ENCODE measurements at places on chromosomes 1 and 21.

DNA sequence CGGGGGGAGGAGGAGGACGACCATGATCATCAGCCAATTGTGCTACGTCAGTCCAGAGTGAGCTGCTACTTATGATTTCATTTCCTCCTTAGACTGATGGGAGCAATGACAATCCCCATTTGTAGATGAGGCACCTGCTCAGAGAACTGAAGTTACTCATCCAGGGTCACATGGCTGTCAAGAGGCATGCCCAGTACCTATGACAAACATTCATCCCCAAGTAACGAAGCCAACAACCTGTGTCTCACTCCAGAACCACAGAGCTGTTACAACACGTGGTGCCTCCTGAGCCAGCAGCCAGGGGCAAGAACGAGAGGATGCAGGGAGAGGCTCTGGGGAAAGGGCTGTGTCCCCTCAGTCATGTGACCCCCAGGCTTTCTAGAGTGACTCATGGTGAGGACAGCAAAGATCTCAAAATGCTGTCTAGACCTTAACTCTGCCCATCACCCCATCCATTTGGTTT lies 93.6 kb downstream of the SIM2 start:
- H3K4me3 ChIP-seq: no peak overlapping the region
- H3K4me1 ChIP-seq: no peaks in the 10 kb centered on the region
- no peak overlapping the region for H3K27ac ChIP-seq
- no peak for DNase-seq

GRCh38 chr1:6899621-6900020 lies 114.4 kb downstream of the CAMTA1 start:
- no peaks in the 10 kb centered on the region for H3K36me3 ChIP-seq
- H3K27me3 ChIP-seq: no peaks in the 10 kb centered on the region
- no peak overlapping the region for H3K4me3 ChIP-seq
- H3K27ac ChIP-seq: no peak overlapping the region
- no peaks in the 10 kb centered on the region for H3K4me1 ChIP-seq

DNA sequence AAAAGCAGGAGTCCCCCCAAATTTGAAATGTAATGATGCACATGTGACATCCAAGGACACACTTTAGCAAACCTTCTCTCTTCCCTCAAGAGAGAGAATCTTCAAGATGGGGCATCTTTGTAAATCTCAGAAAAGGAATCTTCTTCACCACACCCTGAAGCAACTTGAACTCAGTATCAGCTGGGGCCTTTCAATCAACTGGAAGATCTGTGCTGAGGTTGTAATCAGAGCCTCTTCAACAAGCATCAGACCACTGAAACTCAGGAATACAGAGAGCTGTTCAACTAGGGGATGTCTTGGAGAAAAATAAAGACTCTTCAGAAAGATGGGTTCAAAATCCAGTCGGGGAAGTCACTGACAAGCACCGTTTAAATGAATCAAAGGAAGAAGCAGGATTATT lies 92.5 kb upstream of the CAMK1G start:
- no peak overlapping the region for H3K4me3 ChIP-seq
- no peak overlapping the region for H3K27ac ChIP-seq
- H3K27me3 ChIP-seq: no peaks in the 10 kb centered on the region
- no peak for DNase-seq
- peaks cover 2% of the 10 kb centered on the region for H3K36me3 ChIP-seq
- H3K4me1 ChIP-seq: no peaks in the 10 kb centered on the region

- no peaks in the 10 kb centered on the region for H3K27me3 ChIP-seq
- DNase-seq: no peak
- no peak overlapping the region for H3K27ac ChIP-seq
Measured at GRCh38 chr1:203671521-203672278, 45.1 kb downstream of the ATP2B4 start.

- peak overlapping the region; percentile 100 for H3K27ac ChIP-seq
- H3K36me3 ChIP-seq: peaks cover 23% of the 10 kb centered on the region
- peak overlapping the region; percentile 98 for H3K4me3 ChIP-seq
Measured at GRCh38 chr21:33541105-33541711, 709 bp downstream of the GART start.

DNA sequence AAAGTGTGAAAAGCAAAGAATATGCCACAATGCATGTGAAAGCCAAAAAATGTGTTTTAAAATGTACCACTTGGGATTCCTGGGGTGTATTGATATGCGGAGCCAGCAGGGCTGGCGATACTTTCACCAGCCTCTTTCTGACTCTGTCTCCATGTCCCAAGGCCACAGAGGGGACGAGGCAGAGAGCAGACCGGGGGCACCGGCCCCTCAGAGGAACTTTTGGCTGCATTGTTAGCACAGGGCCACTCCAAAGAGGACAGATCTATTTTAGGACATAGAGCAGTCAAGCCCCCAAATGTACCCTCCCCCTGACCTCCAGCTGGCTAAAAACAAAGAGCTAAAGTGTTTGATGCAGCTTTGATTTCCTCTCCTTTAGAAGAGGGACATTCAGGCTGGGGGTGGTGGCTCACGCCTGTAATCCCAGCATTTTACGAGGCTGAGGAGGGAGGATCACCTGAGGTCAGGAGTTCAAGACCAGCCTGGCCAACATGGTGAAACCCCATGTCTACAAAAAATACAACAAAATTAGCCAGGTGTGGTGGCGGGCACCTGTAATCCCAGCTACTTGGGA lies 25.6 kb upstream of the ZNF436 start:
- no peak overlapping the region for H3K4me3 ChIP-seq
- peaks cover 5% of the 10 kb centered on the region for H3K27me3 ChIP-seq
- DNase-seq: no peak
- no peaks in the 10 kb centered on the region for H3K36me3 ChIP-seq

DNA sequence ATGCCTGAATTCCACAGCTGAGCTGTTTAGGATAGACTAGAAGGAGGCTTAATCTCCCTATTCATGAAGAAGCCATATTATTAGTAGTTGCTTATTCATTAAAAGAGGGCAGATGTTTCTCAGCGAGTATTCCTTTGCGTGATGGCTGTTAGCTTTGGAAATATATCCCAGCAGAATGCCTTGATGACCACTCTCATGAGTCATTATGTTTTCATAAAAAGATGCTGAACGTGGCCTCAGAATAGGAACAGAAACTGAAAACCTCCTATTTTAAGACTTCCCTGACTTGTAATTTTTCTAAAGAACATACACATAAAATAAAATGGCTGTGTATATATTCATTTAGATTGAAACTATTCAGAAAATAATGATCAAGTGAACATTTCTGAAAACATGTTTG lies 9.6 kb upstream of the PLA2G4A start:
- no peak for DNase-seq
- H3K4me1 ChIP-seq: peaks cover 3% of the 10 kb centered on the region
- no peak overlapping the region for H3K27ac ChIP-seq
- H3K27me3 ChIP-seq: peaks cover 4% of the 10 kb centered on the region

Data from stimulated activated naive B cell treated with anti-CD40 and anti-IgM and Interleukin-4, amounts not matched to agents 10 μg/mL and 1 μg/mL and 100 μg/mL, for 72 hours (primary cell).